ENCODE measurements at places on chromosomes 3 and 15. TPM values are rescaled to one million over a fixed set of nuclear protein-coding genes. Genes with fewer than 3 reads are reported as not detected.

GRCh38 chr3:123750209-123750608 is 133.9 kb downstream of the MYLK start:
- DNase-seq, result no peak
- H3K36me3 ChIP-seq, result no peaks in the 10 kb centered on the region
- H3K27me3 ChIP-seq, result peaks cover 12% of the 10 kb centered on the region
- no peak overlapping the region for H3K27ac ChIP-seq
- no peaks in the 10 kb centered on the region for H3K4me1 ChIP-seq

NPAP1 gene
- total RNA-seq, result not detected

DNA sequence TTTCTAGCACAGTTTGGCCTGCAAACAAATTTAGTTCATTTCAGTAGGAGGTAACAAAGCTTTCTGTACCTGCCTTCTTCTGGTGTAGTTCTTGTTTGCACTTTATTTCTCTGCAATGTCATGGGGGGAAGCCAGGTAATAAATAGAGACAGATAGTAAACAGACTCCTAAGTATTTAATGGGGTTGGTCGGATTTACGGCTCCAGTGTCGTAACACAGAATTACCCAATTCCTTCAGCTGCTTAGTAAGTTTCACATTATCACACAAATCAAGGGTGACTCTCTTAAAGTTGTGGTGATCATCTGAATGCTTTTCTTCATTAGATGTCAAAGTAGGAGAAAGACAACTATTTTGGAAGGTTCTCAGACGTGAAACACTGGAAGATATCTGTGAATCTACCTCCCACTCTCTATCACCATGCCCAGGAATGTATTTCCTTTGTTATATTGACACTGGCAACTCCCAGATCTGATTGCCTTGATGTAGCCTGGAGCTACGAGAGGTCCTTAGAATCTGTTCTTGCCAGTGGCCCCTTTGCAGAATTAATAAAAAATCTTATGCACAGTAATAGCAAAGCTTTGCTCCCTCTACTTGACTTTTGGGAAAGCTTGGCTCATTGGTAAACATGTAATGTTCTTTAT is 25.0 kb upstream of the TMC3 start:
- no peaks in the 10 kb centered on the region for H3K4me1 ChIP-seq
- no peak overlapping the region for H3K4me3 ChIP-seq
- no peaks in the 10 kb centered on the region for H3K36me3 ChIP-seq
- H3K27me3 ChIP-seq, result no peaks in the 10 kb centered on the region
- H3K27ac ChIP-seq, result no peak overlapping the region

GRCh38 chr3:177234121-177234520 is 36.8 kb upstream of the TBL1XR1 start:
- peaks cover 8% of the 10 kb centered on the region for H3K36me3 ChIP-seq
- H3K4me1 ChIP-seq, result peaks cover 9% of the 10 kb centered on the region

- H3K27ac ChIP-seq, result no peak overlapping the region
- no peaks in the 10 kb centered on the region for H3K36me3 ChIP-seq
- DNase-seq, result no peak
- H3K27me3 ChIP-seq, result no peaks in the 10 kb centered on the region
- no peak overlapping the region for H3K4me3 ChIP-seq
These were observed 12.6 kb downstream of the IL12A start for GRCh38 chr3:160001148-160001760.

MYO5C gene
- 3.2 TPM for total RNA-seq

PLSCR4 gene
- 0.31 TPM for total RNA-seq

ANXA2 gene
- total RNA-seq, result 368 TPM

DNA sequence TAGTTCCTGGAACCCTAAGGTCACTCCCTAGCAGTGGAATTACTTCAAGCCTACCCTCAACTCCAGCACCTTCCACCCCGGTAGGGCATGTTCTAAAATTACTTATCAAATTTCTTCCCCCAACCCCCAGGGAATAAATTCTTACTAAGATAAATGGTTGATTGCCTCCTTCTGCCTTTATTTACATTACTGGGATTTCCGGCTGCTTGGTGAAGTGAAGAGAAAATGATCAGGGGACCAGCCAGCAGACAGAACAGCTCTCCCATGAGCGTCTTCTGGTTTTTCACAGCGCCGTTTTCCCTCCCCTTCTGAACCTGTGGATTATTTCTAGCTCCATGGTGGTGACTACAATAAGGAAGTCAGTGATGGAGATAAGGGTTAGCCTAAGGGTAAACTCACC is 521.5 kb upstream of the PPP2R3A start:
- no peaks in the 10 kb centered on the region for H3K36me3 ChIP-seq
- no peaks in the 10 kb centered on the region for H3K27me3 ChIP-seq
- DNase-seq, result no peak
- H3K27ac ChIP-seq, result no peak overlapping the region
- H3K4me3 ChIP-seq, result no peak overlapping the region

GRCh38 chr3:108552267-108553159 is 36.7 kb downstream of the CIP2A start:
- H3K4me1 ChIP-seq, result no peaks in the 10 kb centered on the region
- peaks cover 48% of the 10 kb centered on the region for H3K36me3 ChIP-seq
- H3K4me3 ChIP-seq, result no peak overlapping the region
- H3K27ac ChIP-seq, result no peak overlapping the region
- no peaks in the 10 kb centered on the region for H3K27me3 ChIP-seq
- no peak for DNase-seq

DNA sequence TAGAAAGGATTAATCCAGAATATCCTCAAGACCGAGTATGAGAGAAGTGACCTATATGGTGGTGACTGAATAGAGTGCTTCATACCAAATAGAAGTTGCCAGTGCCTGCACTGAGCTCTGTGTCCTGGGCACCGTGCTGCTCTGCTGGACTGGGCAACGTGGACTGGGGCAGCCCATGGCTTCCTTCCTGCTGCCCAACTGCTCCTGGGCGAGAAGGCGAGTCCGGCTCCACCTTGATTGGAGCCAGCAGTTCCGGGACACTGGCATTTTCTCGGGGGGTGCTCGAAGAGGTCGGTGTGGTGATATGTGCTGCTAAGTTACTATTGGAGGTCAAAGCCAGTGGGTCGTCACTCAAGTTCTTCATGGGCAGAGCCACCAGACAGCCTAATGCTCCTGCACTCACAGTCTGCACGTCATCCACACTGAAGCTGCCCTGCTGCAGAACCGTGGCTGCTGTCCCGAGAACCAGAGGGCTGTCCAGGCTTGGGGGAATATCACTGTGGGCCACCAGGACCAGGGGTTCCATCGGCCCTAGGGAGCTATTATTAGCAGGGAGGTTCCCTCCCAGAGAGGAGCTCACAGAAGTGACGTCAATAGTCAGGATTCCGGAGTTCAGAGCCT is 14.1 kb downstream of the ZXDC start:
- peaks cover 51% of the 10 kb centered on the region for H3K36me3 ChIP-seq
- peaks cover 1% of the 10 kb centered on the region for H3K4me1 ChIP-seq
- no peaks in the 10 kb centered on the region for H3K27me3 ChIP-seq
- H3K27ac ChIP-seq, result peak overlapping the region; percentile 5
- DNase-seq, result no peak
- H3K4me3 ChIP-seq, result no peak overlapping the region

CHAC1 gene
- total RNA-seq, result 8.3 TPM

DNA sequence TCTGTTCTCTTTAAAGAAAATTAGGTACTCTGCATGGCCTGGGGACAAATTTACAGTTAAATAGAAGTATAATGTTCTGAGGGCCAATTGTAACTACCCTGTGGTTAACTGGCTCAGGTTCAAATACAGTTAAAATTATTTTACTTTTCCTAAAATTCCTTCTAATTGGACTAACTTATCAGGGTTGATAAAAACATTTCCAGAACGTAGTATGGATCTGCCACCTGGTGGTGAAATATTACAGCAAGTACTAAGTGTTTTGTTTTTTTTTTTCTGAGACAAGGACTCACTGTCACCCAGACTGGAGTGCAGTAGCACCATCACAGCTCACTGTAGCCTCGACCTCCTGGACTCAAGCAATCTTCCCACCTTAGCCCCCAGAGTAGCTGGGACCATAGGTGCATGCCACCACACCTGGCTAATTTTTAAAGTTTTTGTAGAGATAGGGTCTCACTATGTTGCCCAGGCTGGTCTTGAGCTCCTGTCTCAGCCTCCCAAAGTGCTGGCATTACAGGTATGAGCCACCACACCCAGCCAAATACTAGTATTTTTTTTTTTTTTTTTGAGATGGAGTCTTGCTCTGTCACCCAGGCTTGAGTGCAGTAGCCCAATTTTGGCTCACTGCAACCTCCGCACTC is 29.2 kb downstream of the NEO1 start:
- no peaks in the 10 kb centered on the region for H3K4me1 ChIP-seq
- H3K36me3 ChIP-seq, result no peaks in the 10 kb centered on the region
- peak; percentile 22 for DNase-seq
- no peak overlapping the region for H3K27ac ChIP-seq
- no peak overlapping the region for H3K4me3 ChIP-seq

DNA sequence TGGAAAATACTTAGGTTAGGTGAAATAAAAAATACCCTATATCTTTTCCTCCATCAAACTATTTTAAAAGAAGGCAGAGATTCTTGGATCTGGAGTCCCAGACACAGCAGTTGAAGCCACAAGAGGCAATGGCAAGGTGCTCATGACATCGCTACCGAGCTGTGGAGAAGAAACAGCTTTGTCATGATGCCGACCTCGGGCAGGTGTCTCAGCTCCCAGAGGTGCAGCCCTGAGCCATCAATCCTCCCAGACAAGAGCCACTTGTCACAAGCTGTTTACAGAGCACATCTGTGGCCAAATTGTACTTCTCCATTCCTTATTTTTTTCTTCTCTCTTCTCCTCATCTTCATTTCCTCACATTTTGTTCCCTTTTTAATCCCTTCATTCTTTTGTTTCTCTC is 50.8 kb downstream of the GPR176 start:
- H3K4me1 ChIP-seq, result no peaks in the 10 kb centered on the region
- H3K27me3 ChIP-seq, result peaks cover 47% of the 10 kb centered on the region
- no peaks in the 10 kb centered on the region for H3K36me3 ChIP-seq
- no peak for DNase-seq

EPB42 gene
- not detected for total RNA-seq

Data from activated CD8-positive, alpha-beta T cell treated with anti-CD3 and anti-CD28 coated beads, Interleukin-2, amount 10 ng/mL, durations not matched to agents 7 days and 5 days (primary cell).